NCI-H2171 (cell line): ENCODE measurements at places on chromosomes 1 and 21.

DNA sequence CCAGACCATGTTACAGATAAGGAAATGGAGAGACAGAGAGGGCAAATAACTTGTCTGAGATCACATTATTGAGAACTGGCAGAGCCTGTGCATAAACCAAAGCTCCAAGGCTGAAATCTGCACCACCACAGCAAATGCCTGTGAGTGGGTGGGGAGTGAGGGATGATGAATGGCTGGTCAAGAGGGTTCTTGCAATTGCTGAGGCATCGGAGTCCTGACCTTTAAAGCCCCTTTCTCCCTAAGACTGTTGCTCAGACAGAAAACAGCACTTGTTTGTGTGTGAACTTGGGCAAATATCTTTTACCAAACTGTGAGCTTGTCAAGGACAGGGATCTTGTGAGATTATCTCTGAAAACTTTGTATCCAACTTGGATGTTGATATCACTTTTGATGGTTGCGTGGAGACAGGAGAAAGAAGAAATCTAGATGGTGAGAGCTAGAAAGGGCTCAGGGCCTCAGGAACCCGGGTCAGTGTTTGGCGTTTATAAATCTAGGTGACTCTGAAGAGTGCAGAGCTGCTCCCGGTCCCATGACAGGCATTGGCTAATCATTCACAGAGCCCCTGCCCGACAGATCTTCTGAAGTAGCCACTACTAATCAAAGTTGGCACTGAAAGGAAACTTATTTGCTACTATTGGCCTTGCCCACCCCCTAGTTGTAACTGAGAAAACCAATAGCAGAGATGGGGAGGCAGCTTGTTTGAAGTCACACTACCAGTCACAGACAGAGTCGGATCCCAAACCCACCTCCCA, 122.3 kb downstream of the FOXD2 start:
- DNase-seq: no peak

DNA sequence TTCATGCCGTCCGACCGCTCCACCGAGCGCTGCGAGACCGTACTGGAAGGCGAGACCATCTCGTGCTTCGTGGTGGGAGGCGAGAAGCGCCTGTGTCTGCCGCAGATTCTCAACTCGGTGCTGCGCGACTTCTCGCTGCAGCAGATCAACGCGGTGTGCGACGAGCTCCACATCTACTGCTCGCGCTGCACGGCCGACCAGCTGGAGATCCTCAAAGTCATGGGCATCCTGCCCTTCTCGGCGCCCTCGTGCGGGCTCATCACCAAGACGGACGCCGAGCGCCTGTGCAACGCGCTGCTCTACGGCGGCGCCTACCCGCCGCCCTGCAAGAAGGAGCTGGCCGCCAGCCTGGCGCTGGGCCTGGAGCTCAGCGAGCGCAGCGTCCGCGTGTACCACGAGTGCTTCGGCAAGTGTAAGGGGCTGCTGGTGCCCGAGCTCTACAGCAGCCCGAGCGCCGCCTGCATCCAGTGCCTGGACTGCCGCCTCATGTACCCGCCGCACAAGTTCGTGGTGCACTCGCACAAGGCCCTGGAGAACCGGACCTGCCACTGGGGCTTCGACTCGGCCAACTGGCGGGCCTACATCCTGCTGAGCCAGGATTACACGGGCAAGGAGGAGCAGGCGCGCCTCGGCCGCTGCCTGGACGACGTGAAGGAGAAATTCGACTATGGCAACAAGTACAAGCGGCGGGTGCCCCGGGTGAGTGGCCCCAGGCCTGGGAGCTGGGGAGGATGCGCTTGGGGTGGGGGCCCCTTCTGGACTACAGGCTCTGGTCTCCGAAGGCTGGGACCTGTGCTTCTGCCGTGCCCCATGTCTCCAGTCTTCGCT, 1.1 kb downstream of the SKI start:
- peak; percentile 44 for DNase-seq

DNA sequence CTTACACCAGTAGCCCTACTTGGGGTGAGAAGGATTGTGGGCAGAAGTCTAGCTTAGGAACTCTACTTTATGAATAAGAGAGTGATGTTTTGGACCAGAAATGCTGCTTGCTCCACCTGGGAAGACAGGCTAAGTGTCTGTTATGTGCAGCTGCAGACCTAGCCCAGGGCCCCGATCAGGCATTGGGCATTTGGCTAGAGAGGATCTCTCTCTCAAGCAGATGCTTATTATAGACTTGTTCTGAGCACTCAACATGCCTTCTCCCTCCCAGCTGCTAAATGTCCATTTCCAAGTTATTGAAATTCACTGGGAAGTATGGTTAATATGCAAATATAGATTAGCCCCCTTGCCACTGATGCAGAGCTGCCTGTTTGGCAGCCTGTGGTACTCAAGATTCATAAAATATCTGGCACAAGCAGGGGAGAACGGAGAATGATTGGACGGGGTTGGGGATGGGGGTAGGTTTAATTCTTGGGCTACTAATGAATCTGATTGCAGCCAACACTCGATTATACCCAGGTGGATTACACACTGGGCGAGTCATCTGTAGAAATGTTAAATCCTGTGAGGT, 115.9 kb downstream of the KCND3 start:
- DNase-seq: no peak

DNA sequence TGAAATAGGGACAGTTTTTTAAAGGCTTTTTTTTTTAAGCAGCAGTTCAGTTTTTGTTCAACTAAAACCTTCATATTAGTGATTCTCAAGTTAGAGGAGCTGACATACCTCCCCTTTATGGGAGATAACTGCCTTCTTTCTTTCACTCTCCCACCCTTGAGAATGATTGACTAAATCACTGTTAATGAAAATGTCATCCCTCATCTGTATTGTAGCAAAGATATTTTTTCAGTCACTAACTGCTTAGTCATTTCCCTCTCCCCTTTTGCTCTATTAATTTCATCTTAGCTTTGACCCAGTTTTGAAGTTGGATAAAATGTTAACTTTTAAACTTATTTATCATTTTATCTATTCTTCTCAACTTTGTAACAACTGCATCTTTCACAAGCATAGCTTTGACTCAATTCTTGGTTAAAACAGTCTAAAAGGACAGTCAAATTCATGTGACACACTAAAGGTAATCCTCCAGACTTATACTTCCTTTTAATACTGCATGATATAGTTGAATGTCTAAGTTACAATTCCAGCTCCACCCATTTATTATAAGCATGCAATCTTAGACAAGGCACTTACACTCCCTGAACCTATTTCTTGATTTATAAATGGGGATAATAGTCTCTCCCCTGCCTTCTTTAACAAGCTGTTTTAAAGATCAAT, 17.1 kb downstream of the CAPZA1 start:
- no peak for DNase-seq

GRCh38 chr1:32749771-32750170, 47.2 kb upstream of the SYNC start:
- no peak for DNase-seq

DNA sequence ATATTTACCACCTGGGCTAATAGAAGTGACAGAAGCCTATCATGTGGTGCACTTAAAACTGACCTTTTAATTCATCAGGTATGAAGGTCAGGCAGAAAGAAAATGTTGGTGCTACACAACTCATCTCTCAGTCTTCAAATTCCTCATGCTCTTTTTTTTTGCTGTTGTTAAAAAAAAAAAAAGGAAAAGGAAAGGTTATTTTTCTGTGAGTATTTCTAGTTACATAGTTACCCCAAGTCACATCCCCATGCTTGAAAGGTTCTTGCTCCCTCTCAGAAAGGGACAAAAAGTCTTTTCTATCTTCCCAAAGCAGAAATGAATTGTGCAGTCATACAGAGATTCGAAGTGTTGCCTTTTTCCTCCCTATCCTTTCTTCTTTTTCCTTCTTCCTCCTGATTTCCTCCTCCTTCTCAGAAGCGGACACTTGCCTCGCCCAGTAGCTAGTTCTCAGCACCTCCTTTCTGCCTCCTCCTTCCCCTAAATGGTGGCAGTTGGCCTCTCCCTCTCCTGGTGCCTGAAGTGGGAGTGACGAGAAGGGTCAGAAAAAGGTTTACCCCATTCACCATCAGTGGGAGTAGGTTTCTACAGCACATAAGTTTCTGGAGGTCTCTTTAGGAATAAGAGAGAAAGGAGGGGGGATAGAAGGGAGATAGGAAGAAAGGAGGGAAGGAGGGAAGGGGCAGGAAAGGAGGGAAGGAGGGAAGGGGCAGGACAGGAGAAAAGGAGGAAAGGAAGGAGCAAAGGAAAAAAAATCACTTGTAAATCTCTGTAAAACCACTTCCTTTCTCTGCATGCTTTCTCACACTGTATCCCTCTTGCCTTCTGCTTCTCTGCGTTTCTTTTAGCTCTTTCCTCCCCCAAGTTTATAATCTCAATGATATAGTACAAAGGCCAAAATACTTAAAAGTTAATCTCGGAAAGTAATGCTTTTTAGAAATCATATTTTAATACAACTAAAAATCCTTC, 20.4 kb upstream of the C1orf105 start:
- DNase-seq: no peak

DNA sequence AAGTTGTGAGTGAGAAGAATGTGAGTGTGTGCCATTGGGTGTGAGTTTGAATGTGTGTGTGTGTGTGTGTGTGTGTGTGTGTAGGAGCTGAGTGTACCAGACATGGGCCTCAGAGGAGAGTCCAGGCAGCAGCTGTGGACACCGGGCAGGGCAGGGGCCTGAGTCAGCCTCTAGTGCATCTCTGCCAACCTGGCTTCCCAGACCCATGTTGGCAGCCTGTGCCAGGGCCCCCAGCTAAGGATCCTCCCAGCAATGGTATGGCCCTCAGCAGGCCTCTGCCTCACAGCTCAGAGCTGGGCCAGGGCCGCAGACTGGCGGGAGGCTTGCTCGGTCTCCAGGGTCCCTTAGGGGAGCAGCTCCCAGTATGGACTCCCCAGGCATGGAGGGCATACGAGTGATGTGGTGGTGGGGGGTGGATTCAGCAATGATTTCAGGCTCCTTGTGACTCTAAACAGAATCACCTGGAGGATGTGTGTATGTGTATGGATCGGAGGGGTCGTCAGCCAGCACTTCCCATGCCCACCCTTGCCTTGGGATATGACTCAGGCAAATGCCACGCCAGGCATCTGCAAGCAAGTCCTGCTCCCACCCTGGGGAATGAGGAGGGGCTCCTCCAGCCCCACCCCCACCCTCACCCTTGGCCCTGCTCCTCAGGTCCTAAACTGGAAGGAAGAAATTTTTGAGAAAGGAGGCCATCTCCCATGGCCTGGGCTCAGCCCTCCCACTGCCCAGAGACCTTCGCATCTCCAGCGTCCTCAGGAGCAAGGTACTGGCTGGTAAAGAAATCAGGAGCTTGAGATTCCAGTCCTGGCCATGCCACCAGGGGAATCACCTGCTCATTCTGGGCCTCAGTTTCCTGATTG, 1.8 kb upstream of the FOXO6 start:
- no peak for DNase-seq

GRCh38 chr1:100335436-100335835, 16.9 kb upstream of the CDC14A start:
- DNase-seq: no peak
